NCI-H187 treated with DMSO at 0.1 percent for 48 hours (cell line): ENCODE measurements at places on chromosomes 5 and 9.

DNA sequence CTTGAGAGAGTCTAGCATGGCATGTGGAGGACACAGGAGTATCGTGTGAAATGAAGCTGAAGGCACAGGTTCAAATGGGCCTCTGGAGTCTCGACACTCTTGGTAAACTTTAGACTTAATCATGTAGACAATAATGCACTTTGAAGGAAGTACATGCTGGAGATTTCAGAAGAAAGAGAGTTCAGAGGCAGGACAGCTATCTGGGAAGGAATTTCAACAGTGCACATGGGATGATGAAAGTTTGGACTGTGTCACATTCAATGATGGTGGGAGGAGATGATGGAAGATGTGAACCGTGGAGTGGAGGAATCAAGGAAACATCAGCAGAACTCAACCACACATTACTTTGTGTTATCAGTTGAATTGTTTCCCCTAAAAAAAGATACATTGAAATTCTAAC is 88.6 kb upstream of the PAPPA start:
- no peak for DNase-seq

DNA sequence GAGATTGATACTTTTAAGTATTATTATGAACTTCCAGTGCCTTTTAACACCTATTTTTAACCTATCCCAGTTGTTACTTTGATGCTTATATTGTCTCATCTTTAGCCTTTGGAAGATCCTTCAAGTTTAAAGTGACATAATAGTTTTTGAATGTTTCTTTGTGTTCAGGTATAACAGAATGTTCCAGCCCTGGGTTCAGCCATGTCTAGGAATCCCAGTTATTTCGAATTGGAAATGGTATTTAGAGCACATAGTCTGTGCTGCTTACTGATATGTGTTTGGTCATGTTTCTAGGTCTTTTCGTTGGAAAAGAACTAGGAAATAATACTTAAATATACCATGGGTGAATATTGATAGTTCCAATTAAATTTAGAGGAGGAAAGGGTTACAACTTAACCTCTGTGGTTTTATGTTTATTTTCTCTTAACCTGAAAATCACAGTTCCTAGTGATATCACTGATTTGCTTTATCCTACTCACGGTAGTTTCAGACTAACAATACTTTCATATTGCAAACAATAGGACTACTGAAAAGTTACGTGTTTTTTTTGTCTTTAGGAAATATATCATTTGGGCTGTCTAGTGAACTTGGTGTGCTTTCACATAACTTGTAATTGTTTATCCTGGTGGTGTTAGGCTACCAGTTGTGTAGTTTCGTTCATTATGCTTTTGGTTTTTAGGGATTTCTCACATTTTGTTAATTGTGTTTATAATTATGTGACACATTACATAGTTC is 37.8 kb downstream of the UHRF2 start:
- no peak for DNase-seq

DNA sequence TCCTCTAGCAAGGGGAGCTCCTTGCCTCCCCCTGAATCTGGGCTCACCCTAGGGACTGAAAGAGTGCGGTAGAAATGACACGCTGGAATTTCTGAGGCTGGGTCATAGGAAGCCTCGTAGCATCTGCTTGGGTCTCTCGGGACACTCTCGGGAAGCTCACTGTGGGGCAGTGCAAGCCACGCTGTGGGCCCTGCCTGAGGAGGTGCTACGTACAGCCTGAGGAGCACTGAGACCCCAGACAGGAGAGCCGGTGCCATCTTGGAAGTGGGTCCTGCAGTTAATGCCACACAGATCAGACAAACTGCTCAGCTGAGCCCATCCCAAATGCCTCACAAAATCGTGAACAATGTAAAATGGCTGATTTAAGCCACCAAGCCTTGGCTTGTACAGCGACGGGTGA is 1.8 kb downstream of the MRPL36 start:
- no peak for DNase-seq

- no peak for DNase-seq
These were observed at the start of gene PCDHGA2 for GRCh38 chr5:141338538-141339306. TSS of gene PCDHGA2 (plus strand) at chr5:141338760.

- DNase-seq, result no peak
These were observed 8.0 kb downstream of the VDAC1 start for GRCh38 chr5:133996683-133997252.

DNA sequence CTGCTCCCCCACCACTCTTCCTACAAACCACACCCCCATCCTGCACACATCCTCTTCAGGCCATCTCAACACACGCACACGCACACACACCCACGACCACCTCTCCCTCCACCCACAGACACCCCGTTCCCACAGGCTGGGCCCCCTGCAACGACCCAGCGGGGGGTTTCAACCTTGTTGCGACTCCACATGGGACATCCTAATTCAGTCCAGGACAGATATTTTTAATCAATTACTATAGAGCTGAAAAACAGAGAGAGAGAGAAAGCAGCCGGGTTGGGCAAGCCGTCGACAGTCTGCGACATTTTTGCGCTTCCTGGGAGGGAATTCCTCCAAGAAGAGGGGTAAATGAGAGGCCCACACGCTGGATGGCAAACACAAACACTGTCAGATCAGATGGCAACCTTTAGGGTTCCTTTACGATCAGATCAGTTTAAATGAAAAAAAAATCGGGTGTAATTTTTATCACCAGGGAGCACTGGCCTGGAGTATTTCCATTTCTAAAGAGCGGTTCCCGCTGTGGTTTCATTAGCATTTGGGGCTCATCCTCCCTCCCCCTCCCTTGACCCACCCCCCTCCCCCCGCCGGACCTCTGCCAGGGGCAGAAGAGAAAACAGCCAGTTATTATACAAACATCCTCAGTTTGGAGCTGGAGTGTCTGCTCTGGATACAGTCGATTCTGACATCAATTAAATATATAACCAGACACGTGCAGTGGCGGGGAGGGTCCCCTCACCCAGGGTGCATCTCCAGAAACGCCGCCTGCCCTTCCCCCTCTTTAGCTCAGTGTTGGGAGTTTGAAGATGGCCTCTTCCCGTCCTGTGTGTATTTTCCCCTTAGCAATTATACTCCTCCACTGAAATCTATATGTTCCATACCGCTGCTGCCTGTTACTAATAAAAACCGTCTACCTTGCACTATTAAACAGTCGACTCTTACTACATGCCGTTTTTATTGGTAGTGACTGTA is 2.3 kb upstream of the IRX2 start:
- no peak for DNase-seq

DNA sequence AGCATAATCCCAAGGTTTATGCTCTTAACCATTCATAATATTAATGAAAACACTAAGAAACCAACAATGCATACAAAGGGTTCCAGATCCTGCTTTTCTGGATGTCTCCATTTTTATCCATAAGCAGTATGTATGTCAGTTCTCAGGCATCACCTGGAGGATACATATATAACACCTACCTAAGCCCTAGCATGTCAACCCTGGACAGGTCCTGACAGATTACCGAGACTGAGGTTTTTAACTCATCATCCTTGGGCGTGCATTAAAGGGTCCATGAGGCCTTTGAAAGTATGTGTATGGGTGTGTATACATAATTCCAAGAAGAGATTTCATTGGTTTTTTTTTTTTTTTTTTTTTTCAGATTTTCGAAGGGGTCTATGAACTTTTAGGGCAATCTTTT is 70.6 kb downstream of the SH3TC2 start:
- no peak for DNase-seq

DNA sequence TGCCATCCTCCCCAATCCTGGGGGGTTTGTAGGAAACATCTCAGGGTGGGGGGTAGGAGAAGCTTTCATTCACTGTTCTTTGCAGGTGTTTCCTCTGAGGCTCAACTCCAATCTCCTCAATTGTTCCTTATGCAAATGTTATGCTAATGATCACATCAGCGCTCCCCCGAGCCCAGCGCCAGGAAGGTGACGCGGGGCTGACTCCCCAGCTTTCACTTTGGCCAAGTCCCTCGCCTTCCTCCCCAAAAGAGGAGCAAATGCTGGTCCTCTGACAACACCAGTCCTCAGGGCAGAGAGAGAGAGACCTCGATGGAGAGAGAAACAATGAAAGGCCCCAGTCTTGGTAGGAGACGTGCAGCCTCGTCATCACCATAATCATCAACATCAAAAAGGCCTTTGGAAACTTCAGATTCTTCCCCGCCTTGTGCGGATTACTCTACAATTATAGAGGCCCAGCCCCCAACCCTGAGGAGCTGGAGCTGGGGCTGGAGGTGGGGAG is 39.1 kb downstream of the PCDH1 start:
- no peak for DNase-seq

DNA sequence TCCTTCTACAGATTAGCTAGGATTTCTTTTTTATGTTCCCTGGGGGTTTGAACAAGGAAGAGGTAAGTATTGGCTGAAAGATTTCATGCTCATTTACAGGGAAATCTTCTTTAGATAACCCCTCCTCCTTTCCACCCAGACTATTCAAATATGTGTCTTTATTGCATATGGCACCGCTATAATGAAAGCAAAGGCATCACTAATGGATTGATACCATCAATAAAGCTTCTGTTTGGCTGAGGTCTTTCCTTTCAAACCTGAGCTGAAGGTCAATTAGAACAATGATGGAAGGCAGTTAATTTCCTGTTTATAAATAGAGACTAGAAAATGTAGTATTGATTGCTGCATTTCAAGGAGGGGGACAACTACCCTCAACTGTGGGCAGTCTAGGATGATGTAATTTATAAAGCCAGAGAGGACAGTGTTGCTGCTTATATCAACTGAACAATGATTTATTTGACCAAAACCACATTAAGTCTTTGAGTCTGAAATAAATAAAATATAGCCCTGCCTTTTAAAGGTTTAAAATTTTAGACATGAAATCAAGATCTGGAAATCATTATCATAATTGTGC is 132.9 kb downstream of the SGCD start:
- no peak for DNase-seq

- DNase-seq, result no peak
These were observed 339.9 kb downstream of the ASTN2 start for GRCh38 chr9:117074784-117075520.

DNA sequence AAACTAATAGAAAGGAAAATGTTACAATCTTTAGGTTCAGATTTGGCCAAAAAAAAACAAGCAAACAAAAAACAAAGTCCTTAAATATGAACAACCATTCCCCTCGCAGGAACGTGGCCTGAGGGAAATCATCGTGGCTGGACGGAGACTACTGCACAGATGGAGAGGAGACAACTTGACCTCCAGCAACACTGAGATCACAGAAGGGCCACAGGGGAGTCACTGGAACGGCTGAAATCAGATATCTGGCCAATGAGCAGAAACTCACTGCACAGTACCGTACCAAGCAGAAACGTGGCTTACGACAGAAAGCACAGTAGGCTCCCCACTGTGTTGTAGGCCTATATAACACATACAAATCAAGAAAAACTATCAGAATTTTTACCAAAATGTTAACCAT is 27.7 kb downstream of the CAMSAP1 start:
- no peak for DNase-seq

- DNase-seq, result no peak
These were observed 189.0 kb downstream of the SEC61B start for GRCh38 chr9:99411068-99411467.

GRCh38 chr9:31745468-31745867 is 639.0 kb upstream of the ACO1 start:
- no peak for DNase-seq

GRCh38 chr9:113591899-113592625 is 128.5 kb downstream of the RGS3 start:
- DNase-seq, result no peak

DNA sequence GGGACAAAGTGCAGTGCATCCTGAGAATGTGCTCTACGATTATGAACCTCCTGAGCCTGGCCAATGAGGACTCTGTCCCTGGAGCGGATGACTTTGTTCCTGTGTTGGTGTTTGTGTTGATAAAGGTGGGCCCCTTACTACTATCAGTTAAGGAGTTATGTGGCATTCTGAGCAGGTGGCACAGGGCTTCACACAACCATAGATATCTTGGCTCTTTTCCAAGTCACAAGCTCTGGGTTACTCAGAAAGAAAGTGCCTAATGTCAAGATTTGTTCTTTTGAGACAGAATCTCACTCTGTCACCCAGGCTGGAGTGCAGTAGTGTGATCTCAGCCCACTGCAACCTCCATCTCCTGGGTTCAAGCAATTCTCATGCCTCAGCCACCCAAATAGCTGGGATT is 99.0 kb downstream of the GAPVD1 start:
- no peak for DNase-seq

DNA sequence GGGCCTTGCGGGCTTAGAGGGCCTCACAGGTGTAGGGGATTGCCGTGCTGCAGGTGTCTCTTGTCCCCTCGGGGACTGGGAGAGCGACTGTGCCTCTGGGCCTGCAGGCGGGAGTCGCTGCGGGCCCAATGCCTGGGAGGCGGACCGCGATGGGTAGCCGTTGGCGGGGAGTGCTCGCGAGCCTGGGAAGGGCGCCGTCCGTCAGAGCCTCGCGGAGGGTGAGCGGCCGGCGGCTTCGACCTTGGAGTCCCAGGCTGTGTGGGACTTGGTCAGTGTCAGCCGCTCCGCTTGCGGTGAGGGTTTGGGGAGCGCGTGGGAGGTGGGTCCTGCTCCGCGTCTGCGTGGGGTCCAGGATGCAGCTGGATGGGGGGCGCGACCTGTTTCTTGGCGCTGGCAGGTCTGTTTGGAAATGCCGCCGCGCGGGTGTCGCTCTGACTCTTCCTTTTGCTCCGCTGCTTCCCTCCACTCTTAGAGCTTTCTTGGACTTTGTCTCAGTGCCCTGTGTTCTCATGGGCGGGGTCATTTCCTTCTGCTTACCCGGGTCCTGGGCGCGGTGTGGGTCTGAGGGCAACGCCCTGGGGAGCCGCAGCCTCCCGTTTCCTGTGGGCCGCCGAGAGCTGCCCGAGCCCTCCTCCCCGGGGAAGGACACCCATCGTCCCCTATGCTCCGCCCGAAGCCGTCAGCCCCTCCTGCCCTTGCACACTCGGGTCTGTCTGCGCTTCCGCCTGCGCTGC is 88.9 kb upstream of the CACNA1B start:
- no peak for DNase-seq

- no peak for DNase-seq
These were observed 125.3 kb upstream of the SLC25A48 start for GRCh38 chr5:135709208-135709575.

DNA sequence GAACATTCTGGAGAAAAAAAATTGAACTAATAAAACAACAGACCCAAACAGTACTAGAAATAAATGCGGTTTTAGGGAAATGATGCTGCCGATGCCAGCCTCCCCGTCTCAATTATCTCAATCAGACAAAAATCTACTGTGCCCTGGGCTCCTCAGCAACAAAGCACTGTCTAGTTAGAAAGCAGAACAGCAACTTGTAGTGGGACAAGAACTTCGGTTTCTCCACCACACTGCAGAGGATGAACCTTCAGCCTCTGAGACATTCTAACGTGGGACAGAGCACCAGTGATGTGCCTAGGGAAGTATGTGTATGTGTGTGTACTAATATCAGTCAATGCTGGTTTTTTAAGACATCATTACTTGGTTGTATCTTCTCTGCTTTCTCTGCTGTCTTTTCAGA is 11.1 kb upstream of the CAST start:
- DNase-seq, result no peak

GRCh38 chr5:3878267-3878666 is 282.6 kb downstream of the IRX1 start:
- DNase-seq, result no peak

- no peak for DNase-seq
These were observed 6.0 kb downstream of the LARP1 start for GRCh38 chr5:154761046-154761736.

- no peak for DNase-seq
These were observed 54.4 kb upstream of the RPL26L1 start for GRCh38 chr5:172904643-172905345.
